Activated CD8-positive, alpha-beta memory T cell treated with anti-CD3 and anti-CD28 coated beads for 1 hour (primary cell): ENCODE measurements at places on chromosomes 13 and 19.

GRCh38 chr13:72760189-72760588 lies 21.5 kb downstream of the DIS3 start:
- no peak for DNase-seq

DNA sequence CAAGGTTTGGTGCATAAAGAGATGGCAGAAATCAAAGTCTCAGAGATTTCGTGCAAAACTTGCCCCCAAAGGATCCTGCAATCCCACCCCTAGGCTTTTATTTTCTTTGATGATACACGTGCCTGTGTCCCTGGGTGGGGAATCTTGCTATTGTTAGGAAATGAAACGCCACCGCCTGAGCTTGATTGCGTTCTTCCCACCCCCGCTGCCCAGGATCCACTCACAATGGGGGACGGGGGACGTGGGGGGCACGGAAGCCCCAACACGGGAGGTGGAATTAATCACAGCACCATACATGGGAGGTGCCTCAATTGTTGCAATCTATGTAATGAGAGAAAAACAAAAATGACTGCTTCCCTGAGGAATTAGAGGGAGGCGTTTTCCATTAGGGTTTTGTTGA lies 39.6 kb downstream of the ZNRF4 start:
- DNase-seq, result no peak

GRCh38 chr13:41453620-41454019 lies 3.7 kb upstream of the RGCC start:
- no peak for DNase-seq

DNA sequence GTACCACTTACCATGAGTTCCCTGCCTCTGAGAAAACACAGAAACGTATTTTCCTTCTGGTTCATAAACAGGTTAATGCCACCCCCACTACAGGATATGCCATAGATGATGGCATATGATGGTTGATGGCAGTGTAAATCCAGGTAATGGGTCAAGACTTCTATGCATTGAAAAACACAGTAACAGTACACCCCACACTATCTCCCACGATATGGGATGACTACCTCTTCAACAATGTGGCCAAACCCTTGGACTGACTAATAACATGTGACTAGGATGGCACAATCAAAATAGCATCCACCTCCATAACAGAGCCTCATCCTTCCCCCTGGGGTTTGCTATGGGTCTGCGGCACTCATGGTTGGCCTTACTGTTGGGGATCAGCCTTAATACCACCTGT lies 22.0 kb downstream of the ZNF235 start:
- no peak for DNase-seq

DNA sequence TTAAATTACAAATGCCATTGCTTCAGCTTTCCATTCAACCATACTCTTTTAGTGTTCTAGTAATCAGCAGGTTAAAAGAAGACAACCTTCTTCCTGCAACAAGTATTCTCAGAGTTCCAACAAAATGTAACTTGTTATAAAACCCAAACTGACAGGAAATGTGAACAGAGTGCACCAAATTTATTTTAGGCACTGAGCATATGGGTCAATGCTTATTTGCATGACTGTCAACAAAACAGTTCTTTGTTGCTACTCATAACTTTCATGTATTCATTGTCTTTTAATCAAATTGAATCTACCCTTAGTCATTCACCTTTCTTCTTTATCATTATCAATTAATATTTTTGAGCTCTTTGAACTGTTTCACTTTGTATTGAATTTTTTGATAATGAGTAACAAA lies 554.1 kb downstream of the DACH1 start:
- DNase-seq, result no peak

GRCh38 chr19:46367426-46367825 lies 20.5 kb downstream of the PPP5C start:
- DNase-seq, result no peak

DNA sequence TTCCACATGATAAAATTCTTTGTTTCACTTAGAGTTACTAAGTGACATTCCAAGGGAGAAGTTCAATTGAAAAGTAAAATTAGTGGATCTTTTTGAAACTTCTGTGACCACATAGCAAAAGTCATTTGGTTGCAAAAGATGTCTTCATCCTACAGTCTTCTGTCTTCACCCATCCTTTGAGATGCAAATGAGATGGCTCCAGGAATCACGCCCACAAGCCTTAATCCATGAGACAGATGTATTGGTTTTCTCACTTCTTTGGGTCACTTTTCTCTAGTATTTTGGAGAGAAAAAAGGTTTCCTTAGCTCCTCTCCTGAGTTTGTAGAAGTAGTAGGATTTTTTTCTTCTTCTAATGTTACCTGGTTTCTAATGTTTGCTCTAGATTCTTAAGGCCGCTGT lies 259.5 kb upstream of the SLC10A2 start:
- no peak for DNase-seq

DNA sequence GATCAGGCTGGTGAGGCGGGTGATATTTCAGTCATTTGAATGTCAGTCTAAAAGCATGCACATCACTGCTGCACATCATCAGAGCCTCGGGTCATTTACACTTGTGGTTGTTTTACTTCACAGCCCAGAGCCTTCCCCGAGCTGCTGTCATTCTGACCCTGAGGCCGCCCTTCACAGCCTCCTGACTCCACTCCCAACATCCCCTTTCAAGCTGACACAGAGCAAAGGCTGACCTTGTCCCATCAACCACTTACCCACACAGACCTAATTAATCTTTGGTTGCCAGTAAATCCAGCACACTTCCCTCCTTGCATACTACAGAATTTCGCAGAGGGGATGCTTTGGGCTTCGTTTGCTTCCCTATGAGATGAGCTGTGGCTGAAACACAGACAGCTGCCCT lies 528.1 kb downstream of the DIAPH3 start:
- DNase-seq, result no peak

GRCh38 chr13:106529415-106530170 lies 5.9 kb downstream of the EFNB2 start:
- no peak for DNase-seq
